Uterine smooth muscle cell (primary cell): ENCODE measurements at places on chromosomes 1 and 21. TPM values are rescaled to one million over a fixed set of nuclear protein-coding genes. Genes with fewer than 3 reads are reported as not detected.

Gene FCGR3B
- not detected in 2 replicates for total RNA-seq

Gene LCE1E
- total RNA-seq: not detected in 2 replicates

Gene CENPF
- total RNA-seq: 48.5 and 151 TPM in 2 replicates

Gene PIGP
- 2.9 and 4.1 TPM in 2 replicates for total RNA-seq

Gene ACKR1
- total RNA-seq: not detected in 2 replicates

Gene STIL
- total RNA-seq: 5.5 and 15.6 TPM in 2 replicates

Gene PSMA5
- 57.1 and 72.8 TPM in 2 replicates for total RNA-seq

Gene SHISAL2A
- total RNA-seq: not detected in 2 replicates

Gene HUNK
- under 0.01 and 0.12 TPM in 2 replicates for total RNA-seq

Gene NCMAP
- total RNA-seq: not detected in 2 replicates

Gene VHLL
- not detected in 2 replicates for total RNA-seq

Gene SLC1A7
- 0.12 TPM in 1 of 2 replicates, not detected in the other for total RNA-seq

Gene S100A14
- 0.22 TPM in 1 of 2 replicates, not detected in the other for total RNA-seq

Gene S100A9
- not detected in 2 replicates for total RNA-seq

Gene VAMP3
- 74.5 and 86.2 TPM in 2 replicates for total RNA-seq

Gene RIMS3
- 0.44 and 0.50 TPM in 2 replicates for total RNA-seq

Gene RGS13
- not detected in 2 replicates for total RNA-seq

Gene COL9A2
- total RNA-seq: 0.55 and 1.00 TPM in 2 replicates

Gene IVL
- 0.37 and 1.7 TPM in 2 replicates for total RNA-seq

Gene LY9
- total RNA-seq: not detected in 2 replicates

Gene PGBD5
- 0.11 and 0.12 TPM in 2 replicates for total RNA-seq

Gene GNG4
- 2.7 and 3.0 TPM in 2 replicates for total RNA-seq

Gene CLCA1
- under 0.01 TPM in 1 of 2 replicates, not detected in the other for total RNA-seq

Gene IL10
- not detected in 2 replicates for total RNA-seq

Gene CHIT1
- under 0.01 TPM in 1 of 2 replicates, not detected in the other for total RNA-seq

Gene PLA2G2F
- not detected in 2 replicates for total RNA-seq

Gene HSD3B1
- not detected in 2 replicates for total RNA-seq

Gene HORMAD1
- total RNA-seq: not detected in 2 replicates

Gene S100A12
- total RNA-seq: not detected in 2 replicates

Gene FCRL4
- total RNA-seq: not detected in 2 replicates

Gene S100A7A
- not detected in 2 replicates for total RNA-seq
